ENCODE measurements at places on chromosomes 4 and X. TPM values are rescaled to one million over a fixed set of nuclear protein-coding genes. Genes with fewer than 3 reads are reported as not detected.
A peak's percentile ranks its signal among the peaks of the same experiment; 100 is the strongest.

GRCh38 chr4:119040694-119041185, 94.9 kb upstream of the MYOZ2 start:
- no peak for DNase-seq

GALNTL6 gene
- total RNA-seq: not detected

G3BP2 gene
- total RNA-seq: 29.7 TPM

DNA sequence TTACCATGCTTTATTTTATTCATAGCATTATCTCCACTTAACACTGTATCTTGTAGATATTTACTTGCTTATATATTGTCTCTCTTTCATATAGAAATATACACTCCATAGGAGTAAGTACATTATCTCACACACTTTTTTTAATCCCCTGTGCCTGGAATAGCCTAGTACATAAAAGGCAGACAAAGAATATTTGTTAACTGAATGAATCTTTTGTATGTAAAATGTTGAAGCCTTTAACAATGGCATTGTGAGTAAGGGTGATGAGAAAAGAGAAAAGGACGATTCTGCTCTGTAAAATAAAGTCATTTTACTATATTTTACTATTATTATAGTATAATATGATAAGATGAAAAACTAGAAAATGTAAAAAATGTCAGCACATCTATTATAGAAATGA, 97.7 kb upstream of the PDHA2 start:
- DNase-seq: no peak

- no peak for DNase-seq
These were observed 74.4 kb upstream of the IRF2 start for GRCh38 chr4:184548648-184549341.

S100G gene
- total RNA-seq: not detected

DNA sequence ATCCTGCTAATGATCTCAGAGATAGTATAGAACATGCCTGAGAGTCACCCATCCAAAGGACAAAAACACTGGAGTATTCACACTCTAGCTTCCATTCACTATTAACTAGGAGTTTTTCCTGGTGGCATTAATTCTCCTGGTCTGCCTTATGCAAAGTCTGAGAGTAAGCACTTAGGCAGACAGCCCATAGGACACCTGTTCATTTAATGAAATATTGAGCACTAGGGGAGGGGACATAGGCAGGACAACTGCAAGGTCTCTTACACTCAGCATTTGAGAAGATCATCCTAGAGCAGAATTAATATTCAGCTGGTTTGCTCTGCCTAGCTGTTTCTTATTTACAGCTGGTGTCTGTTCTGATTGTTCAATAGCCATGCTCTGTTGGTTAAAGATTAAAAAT, 508.5 kb downstream of the CENPC start:
- DNase-seq: no peak

ARL13A gene
- not detected for total RNA-seq

DNA sequence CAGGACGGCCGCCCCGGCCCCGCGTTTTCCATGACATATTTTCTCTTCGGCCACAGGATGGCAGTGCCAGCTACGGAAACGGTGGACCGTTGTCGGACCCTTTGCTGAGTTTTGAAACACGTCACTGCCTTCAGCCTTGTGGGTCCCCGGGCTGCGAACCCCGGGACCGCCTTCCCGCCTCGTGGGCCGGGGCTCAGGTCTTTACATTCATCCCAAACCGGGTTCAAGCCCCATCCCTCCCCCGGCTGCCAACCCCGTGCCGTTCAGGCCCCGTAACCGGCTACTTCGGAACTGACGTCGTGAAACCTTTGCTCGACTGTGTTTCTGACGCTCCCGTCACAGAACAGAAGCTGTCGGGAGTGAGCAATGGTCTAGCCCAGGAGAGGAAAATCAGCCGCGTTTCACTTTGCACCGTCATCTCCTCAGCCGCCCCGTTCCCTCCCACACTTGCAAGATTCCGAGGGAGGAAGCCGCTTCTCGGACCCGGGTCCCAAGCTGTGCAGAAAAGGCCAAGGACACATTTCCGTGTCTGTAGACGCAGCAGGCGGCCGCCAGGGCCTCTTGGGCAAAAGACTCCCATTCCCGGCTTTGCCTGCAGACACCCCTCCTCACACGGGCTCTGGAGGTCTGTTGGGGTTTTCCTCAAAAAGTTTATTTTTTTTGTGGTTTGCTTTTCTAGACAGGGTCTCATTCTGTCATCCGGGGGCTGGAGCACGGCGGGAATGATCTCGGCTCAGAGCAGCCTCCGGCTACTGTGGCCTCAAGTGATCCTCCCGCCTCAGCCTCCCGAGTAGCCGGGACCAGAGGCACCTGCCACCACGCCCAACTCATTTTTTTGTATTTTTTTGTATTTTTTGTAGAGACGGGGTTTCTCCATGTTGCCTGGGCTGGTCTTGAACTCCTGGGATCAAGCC, 41.4 kb upstream of the PPP2R3B start:
- no peak for DNase-seq

DNA sequence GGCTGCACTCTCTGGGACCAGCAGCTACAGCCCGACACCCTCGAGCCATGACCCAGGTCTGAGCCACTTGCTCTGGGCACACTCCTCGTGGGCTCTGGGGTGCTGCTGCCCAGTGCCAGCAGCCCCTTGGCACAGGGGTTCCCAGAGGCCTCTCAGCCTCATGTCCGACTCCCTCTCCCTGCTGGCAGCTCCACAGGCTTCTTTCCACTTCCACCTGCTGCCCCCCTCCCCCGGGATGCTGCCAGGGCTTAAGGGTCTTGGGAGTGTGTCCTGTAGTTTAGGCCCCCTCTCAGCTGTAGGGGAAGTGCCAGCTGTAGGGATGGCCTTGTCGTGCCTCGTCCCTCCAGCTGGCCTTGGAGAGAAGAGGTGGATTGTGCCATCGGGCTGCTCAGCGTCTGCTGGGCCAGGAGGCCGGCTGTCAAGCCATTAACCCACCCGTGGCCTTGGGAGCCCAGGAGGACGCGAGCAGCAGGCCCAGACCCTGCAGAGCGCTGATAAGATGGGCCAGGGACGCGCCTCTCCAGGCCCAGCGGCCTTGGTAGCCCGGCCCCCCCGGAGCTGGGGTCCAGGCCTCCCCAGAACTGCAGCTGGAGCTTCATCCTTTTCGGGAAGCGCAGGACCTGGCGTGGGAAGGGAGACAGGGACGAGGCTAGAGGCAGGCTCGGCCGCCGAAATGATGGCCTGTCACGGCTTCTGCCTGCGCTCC, 1.0 kb upstream of the USP27X start:
- DNase-seq: peak; percentile 20

DNA sequence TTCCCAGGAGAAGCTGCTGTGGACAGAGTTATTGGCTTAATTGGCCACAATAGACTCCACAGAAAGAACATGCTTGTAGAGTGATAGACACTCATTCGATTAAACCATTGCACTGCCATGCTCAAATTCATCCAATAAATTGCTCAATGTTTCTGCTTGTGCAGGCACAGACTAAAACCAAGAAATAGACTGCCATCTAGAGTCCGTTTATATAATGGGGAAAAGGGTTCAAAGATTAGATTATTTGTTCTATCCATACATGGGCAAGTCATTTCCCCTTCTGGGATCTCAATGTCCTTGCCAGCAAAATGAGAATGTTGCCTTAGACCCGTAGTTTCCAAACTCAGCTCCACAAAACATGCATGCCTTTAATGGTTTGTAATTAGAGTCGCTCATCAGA, 8.7 kb downstream of the SMIM10 start:
- DNase-seq: no peak

- DNase-seq: no peak
These were observed 328.3 kb upstream of the RPS6KA3 start for GRCh38 chrX:20594985-20595384.

BEX1 gene
- total RNA-seq: 41.5 TPM

DNA sequence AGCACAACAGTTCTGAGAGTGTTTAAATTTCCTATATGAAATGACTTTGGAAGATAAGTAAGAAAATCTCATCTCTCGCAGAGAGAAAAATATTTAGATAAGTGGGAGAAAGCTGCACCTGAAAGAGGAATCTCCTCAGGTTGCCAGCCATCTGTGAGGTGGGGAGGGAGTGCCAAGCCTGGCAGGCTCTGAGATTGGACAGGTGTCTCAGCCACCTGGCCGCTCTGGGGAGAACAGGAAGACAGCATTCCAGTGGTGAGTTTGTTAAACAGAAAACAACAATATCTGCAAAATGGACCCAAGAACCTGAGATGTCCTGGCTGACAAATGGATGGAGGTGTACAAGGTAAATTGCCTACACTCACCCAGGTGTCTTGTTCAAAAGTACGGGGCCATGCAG, 31.3 kb downstream of the EMCN start:
- peak; percentile 77 for DNase-seq

AFF2 gene
- 0.99 TPM for total RNA-seq

DNA sequence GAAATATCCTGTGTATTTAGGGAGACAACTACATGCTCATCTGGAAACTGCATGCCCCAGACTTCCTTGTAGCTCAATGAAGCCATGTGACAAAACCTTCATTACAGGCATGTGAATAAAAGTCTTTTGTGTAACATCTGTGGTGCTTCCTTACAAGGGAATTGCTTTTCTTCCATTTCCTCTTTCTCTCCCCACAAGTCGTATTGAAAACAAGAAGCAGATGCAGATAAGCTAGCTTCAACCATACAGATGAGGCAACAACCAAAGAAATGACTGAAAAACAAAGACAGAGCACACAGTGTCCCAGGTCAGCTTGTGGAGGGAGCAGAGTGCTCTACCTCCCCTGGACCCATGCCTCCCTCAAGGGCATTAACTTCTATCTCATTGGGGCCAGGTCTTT, 115.8 kb upstream of the INPP4B start:
- DNase-seq: no peak

- DNase-seq: peak; percentile 58
These were observed 32.1 kb downstream of the ZGRF1 start for GRCh38 chr4:112604589-112604988.

- no peak for DNase-seq
These were observed 50.7 kb downstream of the MAB21L2 start for GRCh38 chr4:150632639-150633038.

DNA sequence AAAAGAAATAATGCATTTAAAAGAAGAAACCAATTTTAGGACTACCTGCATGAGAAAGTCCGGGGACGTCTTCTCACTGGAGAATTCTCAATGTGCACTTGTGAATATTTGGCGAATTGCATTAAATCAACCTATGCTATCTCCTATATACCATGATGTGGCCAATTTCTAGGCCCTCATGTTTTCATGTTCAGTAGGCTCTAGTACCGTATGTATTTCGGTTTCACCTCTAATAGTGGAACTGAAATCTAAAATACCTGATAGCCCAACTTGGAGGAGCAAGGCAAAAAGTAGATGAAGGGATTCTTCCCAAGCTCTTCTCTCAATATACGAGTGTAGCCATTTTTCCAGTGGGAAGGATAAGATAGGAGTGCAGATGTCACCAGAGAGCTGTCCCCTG, 11.4 kb upstream of the FGF2 start:
- no peak for DNase-seq

GRCh38 chr4:22463179-22463578, 52.7 kb downstream of the ADGRA3 start:
- DNase-seq: no peak

DNA sequence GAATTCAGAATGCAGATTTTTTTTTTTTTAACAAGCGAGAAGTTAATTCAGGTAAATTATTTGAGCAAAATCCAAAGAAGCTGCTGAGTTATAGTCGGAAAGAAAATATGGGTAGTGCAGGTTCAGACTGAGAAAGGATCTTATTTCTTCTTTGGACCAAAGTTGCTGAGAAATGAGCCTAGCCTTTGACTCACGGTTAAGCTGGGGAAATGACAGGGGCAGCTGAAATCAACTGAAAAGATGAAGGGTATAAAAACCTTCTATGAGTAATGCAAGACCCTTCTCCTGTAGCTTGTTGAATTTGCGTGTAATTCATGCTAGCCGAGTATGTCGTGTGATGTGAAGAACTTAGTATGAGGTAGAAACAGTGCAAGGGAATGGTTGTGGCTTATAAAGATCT, 63.0 kb downstream of the KIAA0232 start:
- no peak for DNase-seq

GRCh38 chrX:65035446-65035770, 59.2 kb upstream of the ZC4H2 start:
- DNase-seq: peak; percentile 25

SLC25A14 gene
- 10.6 TPM for total RNA-seq

GRCh38 chr4:7867701-7868435, 71.8 kb downstream of the AFAP1 start:
- no peak for DNase-seq

DNA sequence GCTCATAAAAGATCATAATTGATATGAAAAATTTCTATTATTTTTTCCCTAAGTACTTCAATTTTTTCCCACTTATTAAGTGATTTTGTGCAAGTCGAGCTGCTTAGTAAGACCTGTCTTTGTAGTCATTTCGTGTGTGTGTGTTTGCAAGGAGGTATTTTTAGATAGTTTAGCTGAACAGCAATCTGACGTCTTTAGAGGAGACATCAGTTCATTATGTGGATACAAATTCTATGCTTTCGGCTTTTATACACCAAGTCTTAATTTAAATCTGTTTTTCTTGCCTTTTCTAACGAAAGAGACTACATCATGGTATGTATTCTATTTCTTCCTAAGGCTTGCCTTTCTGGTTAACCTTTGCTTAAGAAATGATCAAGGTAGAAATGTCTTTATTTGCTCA, 179.4 kb downstream of the RAPGEF2 start:
- DNase-seq: no peak

DNA sequence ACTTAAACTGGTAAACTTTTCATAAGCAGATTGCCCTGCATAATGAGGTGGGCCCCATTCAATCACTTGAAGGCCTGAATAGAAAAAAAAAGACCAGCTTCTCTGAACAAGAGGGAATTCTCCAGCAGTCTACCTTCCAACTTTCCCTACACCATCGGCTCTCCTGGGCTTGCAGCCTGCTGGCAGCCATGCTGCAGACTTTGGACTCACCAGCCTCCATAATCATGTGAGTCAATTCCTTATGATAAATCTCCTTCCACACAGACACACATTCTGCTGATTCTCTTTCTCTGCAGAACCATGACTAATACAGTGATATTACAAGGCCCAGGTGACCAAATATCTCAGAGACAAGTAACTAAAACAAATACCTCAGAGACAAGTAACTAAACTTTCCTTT, 113.8 kb upstream of the WDR17 start:
- peak; percentile 71 for DNase-seq

DNA sequence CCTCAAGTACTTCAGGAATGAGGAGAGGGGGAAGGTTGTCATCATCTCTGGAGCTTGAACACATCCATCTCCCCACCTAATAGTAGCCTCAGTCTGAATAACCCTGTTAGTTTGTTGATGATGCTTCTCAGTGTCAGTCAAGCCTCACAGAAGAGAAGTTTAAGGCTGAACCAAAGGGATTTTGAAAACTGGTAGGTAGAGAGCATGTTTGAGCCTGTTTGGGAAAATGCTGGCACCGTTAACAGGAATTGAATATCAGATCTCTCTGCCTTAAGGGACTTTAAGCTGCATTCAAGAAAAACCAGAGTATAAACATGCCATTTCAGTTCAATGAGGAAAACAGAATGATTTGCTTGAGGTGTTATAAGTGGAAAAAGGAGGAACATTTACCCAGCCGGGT, 73.1 kb downstream of the MAPK10 start:
- DNase-seq: no peak

GRCh38 chrX:142201113-142201512, 4.0 kb downstream of the MAGEC2 start:
- DNase-seq: no peak
